ENCODE measurements at places on chromosomes 6 and 20.

DNA sequence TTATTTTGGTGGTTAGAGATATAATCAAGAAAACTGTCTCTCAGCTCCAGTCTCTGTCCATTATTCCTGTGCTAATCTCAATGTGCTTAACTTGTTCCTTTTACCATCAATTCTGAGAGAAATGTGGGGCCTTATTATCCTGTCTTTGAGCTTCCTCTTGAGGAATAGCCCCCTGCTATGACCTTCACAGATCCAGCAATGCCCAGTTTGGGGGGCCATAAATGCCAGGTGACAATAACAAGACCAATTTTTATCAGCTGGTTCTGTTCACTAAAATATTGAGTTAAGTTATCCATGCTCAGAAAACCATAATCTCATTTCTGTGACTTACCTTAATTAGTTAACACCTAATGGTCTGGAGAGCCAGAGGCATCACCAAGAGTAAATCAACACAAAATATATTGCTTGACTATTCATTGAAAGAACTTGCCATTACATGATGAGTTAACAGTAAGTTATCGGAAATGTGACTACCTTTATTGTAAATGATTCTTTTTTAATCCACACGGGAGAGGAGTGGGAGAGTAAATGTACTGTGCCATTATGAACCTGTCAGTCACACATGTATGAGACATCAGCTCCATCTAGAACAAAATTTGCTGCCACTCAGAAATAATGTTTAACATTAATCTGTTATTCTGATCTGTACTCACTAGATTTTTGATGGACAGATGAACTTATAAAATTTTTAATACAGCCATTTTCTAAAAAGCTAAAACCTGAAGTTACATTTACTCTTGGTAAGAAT lies 149.7 kb downstream of the ID4 start:
- no peak for DNase-seq

DNA sequence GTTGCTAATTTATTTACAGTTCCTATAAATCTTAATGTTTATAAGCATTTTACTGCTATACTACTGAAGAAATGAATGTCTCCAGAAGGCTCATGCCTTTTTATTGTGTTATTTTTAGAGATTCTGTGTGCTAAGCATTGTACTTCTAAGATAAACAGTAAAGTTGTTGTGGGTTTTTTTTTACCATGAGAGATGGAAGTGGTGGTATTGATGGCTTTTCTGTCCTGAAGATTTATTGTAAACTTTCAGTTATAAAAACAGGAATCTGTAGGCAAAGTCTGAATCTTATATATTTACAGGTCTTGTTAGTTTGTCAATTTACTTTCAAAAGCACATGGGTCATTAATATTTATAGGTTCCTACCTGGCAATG lies 246.9 kb downstream of the TMEM242 start:
- DNase-seq = no peak

GRCh38 chr6:130716466-130716865 lies 110.7 kb upstream of the SMLR1 start:
- DNase-seq = no peak

GRCh38 chr6:39357998-39358686 lies 35.6 kb upstream of the KCNK16 start:
- DNase-seq = no peak

GRCh38 chr6:6631534-6632276 lies 43.2 kb downstream of the LY86 start:
- DNase-seq = no peak

DNA sequence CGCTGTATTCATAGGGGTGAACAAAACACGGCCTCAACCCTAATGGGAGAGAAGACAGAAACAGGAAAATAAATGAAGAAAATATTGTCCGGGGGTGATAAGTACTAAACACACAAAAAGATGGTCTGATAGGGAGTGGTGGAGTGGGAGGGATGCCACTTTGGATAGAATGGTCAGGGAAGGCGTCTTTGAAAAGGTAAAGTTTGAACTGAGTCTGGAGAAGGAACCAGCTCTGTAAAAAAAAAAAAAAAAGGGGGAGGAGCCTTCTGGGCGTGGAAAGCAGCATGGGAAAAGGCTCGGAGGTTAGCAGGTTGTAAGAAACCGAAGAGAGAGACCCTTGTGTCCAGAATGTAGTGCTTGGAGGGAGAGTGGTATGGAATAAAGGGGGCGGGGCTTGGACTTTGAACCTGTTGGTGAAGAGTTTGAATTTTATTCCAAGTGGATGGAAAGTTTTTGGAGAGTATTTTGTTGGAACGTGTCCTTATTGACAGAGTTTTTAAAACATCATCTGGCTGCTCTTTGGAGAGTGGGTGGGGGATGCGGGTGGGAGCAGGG lies 1.8 kb downstream of the CHMP4B start:
- no peak for DNase-seq

DNA sequence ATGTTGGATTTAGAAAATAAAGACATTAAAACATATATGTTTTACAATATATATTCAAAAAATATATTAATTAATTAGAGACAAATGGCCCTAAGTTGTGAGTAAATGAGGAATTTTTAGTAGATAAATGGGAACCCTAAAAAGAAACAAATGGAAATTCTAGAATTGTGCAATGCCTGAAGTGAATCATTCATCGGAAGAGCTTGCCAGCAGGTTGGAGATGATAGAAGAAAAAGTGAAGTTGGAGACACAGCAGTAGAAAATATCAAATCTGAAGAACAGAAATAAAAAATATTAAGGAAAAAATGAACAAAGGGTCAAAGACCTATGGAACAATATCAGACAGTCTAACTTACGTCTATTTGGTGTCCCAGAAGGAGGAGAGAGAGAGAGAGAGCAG lies 109.4 kb upstream of the NEDD9 start:
- no peak for DNase-seq

DNA sequence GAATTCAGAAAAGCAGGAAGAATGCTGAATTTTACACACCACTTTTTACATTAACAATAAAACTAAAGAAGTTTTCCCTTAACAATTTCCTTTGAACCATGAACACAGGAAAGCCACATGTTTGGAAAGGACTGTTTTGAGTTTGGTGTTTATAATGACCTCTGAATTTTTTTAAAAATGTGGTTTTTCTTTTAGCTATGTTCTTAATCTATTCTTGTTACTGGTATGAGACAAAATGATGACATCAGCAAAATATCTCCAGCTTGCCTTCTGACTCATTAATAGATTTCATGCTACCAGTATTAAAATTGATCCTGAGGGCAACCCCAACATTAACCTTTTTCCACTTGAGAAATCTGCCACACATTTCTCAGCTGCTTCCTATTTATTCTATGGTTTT lies 217.5 kb upstream of the THEMIS start:
- DNase-seq = no peak

GRCh38 chr20:47137231-47137870 lies 219.1 kb downstream of the ZMYND8 start:
- no peak for DNase-seq

DNA sequence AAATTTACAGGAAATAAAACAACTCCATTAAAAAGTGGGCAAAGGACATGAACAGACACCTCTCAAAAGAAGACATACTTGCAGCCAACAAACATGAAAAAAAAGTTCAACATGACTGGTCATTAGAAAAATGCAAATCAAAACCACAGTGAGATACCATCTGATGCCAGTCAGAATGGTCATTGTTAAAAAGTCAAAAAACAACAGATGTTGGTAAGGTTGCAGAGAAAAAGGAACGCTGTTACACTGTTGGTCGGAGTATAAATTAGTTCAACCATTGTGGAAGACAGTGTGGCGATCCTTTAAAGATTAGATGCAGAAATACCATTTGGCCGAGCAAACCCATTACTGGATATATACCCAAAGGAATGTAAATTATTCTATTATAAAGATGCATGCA lies 858.0 kb upstream of the FLRT3 start:
- DNase-seq = no peak

DNA sequence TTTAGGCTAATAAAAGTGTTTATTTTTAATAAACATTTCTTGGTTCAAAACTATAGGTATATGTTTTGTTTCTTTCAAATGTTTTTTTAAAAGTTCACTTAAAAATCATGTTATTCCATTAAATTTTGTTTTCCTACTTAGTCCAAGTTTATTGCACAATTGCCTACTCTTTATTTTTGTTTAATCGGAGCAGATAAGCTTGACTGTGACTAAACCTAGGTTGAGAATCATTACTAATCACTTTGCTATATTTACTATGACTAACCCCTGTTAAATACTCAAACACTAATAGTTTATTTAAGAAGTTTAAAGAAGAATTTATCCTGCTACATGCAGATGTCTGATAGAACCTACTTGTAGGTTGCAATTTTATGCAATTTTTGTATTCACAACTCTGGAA lies 18.8 kb downstream of the MAP3K4 start:
- DNase-seq = no peak

- DNase-seq = no peak
These were observed 58.2 kb upstream of the GJE1 start for GRCh38 chr6:142074516-142074915.

- DNase-seq = no peak
These were observed 2.1 kb upstream of the ZBTB12 start for GRCh38 chr6:31903957-31904356.

DNA sequence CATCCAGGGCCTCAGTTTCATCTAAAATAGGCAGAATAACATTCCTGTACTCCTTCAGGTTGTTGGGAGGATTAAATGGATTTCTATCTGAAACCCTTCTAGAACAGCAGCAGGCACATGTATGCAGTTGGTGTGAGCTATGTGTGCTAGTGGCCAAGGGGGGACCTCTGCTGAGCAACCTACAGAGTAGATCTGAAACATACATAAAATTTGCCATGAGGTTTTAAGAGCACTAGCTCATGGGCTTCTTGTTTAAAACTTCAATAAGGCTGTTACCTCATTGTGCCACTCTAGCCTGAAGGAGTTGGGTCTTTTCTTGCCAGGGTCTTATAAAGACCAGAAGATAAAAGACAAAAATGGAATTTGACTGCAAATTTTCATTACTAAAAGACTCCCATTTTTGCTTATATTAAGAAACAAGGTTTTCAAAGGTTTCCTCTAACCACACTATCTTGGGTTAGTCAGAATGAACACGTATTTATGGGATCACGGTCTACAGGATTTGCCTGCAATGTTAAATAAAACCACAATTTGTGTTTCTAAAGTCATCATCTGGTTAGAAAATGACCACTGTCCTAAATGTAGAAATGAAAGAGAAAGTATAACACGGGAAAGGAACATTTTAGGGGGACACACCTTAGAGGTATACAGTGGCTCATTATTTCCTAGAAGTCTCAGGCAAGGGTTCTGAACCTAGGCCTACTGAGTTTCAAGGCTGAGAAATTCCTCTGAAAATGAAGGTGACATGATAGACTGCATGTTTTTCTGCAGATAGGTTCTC lies 144.9 kb upstream of the OLIG3 start:
- DNase-seq = no peak

DNA sequence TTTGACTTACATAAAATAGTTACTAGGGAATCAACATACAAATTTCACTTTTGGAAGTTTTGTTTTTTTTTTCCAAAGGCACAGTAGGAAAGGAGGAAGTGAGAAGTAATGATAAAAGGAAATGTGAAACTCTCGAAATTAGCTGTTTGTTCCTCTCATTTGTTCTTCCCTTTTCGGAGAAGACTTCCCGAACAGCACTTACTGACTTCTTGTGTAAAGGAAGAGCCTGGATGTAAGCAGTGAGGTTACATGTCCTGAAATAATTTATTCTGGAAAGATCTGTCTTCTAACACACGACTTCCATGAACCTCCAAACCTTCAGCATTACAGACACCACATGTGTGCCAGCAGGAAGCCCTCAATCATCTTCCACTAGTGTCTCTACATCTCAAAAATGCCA lies 59.1 kb downstream of the KIF16B start:
- no peak for DNase-seq

DNA sequence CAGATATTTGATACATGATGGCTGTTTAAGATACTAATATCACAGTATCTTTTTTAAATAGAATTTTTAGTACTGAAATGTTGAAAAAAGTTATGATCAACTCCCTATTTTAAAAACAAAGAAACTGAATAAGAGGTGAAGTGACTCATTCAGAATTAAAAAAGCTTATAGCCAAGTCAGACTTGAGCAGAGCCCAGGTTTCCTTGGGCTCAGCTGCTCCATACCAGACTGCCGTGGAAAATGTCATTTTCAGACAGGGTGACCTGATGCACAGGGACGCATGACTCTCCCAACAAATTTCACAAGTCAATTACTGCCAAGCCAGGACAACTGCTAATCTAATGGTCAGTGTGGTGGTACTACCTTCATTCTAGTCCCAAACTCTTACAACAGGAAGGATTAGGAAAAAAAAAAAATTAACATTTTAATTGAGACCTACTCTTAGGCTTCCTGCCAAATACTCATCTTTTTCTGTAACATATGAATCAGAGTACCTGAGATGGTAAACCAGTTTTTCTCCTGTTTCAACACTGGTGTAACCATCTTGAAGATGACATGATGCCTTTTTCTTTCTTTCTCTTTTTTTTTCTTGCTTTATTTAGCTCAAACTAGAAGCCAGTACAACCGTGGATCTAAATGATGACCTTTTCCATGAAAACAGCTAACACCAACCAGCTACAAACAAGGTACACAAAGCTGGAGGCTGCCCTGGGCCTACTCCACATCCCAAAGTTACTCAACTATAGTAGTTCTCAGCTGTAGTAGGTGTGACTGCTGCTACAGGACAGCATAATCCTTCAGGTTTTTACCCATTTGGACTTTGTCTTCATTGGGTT lies 30.5 kb downstream of the SLC22A23 start:
- no peak for DNase-seq

DNA sequence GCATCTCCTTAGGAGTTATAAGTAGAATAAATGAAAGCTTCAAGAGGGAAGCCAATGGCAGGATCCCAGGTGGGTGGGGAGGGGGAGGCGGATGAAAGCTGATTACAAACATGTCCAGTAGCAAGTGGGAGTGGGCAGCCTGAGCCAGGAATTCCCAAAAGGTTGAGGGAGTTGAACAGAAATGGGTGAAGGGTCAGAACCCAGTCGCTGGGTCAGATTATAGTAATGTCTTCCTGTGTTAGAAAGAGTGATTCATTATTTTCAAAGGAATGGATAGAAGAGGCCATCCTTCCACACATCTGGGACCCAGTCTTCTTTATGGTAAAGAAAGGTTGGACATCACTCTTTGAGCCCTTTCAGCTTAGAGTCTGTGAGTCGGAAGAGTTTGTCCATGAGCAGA lies 41.0 kb upstream of the FAM50B start:
- DNase-seq = peak; percentile 18

DNA sequence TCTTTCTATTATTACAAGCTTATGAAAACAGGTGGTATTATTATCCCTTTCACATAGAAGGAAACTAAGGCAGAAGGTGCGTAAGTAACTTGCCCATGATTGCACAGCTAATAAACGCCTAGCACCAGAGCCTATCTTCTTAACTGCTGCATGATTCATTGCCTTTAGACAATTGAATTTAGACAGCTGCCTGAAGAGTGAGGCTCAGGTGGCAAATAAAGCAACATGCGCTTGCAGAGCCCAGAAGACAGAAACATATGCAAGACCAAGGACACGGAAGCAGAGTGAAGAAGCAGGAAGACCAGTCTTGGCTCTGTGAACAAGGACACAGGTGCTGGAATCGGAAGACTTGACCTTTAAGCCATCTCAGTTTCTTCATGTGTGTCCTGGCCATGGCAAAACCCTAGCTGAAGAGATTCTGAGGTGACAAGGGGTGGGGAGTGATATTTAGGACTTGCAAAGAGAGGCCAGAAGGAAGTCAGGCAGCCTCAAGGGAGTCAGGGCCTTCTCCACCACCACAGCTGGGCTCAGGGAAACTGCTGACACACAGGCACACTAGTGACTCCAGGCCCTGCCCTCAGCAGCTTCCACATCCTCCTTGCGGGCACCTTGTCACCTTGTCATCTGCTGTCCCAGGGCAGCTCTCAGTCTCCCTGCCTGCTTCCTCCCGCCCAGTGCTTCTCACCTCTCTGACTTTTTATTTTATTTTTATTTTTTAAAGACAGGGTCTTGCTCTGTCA lies 91.7 kb upstream of the SLC22A16 start:
- no peak for DNase-seq
